ENCODE measurements at places on chromosomes 3 and 15. TPM values are rescaled to one million over a fixed set of nuclear protein-coding genes. Genes with fewer than 3 reads are reported as not detected.

GRCh38 chr15:33449810-33450209, 139.0 kb downstream of the RYR3 start:
- no peak for DNase-seq

DNA sequence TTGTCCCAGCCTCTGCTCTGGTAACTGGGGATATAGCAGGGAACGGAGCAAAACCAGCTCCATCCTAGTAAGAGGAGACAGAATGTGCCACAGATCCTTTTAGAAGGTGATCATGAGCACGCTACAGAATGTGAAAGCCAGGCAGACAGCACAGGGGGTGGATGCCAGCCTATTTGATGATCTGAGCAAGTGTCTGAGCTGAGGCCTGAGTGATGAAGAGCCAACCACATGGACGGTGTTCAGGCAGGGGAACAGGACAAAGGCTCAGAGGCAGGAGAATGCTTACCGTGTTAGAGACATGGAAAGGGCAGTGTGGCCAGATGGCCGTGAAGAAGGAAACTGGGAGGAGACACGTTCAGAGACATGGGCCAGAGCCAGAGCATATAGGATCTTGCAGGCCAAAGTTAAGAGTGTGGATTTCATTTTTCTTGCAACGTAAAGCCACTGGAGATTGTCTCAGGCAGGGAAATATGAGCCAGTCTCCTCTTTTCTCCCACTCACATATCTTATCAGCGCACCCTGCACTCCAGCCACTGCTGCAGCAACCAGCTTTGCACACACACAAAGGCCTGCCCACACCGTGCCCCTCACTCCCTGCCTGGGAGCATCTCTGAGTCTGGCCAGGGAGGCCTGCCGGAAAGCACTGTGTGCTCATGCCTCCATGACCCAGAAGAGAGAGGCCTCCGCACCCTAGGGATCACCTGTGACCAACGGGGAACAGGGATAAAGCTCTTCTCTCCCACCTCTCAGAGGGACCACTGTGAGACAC, 20.1 kb downstream of the RAB43 start:
- DNase-seq = no peak

DNA sequence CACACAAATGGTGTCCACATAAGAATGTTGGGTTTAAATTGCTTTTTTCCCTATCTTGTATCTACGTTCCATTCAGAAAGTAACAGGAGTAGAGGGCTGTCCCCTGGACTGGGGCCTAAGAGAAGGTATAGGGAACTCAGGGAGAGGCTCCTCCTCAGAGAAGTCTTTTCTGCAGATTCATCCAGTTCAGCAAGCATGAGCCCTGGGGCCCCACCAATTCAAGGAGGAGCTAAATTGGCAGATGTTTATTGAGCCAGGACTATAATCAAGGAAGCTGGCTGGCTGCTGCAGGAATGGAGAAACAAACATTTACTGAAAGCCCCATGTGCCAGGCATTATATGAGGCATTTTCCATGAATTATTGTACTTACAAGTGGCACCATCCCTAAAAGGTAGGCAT, 22.1 kb upstream of the LARS2 start:
- no peak for DNase-seq

DNA sequence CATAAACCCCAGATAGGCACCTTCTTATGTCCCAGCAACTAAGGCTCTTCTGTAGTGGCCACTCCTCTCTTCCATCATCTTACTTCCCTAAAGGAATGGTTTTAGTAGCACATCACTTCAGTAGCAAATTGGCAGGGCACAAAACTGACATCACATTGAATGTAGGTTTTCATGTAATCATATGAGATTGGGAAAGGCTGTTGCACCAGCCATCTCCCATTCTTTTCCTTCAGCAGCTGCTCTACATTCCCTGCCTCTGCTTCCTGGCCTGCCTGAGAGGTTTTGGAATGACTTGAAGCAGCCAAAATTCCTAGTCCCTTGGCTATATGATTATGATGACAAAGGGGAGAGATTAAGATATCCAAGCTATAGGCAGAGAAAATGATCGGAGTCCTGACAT, 36.5 kb downstream of the NSUN3 start:
- no peak for DNase-seq

DNA sequence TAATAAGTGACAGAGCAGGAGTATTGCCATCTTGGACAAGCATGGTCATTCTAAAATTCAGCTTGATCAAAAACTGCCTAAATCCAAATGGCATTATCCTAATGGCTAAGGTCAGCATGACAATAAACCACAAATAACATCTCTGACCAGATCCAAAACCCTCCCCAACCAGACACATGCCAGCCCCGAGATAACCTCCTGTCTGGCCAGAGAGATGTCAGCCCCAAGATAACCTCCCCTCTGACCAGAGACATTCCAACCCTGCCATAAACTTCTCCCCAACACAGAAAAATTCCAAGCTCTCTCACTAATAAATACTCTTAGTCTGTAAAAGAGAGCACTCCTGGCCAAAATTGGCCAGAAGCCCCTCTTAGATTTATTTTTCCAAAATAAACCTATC, 470.5 kb upstream of the UBE2E2 start:
- no peak for DNase-seq

DNA sequence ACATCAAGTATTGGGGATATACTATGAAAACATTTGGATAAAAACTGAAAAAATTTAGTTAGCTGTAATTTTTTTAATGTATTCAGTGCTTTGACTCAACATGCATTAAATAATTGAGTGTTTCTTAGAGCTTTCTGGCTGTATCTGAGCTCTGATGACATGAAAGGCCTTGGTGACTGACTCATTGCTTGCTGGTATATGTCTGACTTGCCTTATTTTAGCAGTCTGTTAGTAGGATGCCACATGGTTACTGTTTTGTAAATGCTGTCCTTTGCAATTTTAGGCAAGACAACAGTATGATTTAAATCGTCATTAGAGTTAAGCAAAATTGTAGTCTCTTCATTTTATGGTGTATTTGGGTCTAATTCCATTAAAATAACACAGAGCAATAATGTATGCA, 199.2 kb downstream of the GHSR start:
- no peak for DNase-seq

- DNase-seq = no peak
These were observed 52.8 kb downstream of the IL12A start for GRCh38 chr3:160041465-160041864.

- DNase-seq = no peak
These were observed 43.7 kb upstream of the CDV3 start for GRCh38 chr3:133529809-133530208.

DNA sequence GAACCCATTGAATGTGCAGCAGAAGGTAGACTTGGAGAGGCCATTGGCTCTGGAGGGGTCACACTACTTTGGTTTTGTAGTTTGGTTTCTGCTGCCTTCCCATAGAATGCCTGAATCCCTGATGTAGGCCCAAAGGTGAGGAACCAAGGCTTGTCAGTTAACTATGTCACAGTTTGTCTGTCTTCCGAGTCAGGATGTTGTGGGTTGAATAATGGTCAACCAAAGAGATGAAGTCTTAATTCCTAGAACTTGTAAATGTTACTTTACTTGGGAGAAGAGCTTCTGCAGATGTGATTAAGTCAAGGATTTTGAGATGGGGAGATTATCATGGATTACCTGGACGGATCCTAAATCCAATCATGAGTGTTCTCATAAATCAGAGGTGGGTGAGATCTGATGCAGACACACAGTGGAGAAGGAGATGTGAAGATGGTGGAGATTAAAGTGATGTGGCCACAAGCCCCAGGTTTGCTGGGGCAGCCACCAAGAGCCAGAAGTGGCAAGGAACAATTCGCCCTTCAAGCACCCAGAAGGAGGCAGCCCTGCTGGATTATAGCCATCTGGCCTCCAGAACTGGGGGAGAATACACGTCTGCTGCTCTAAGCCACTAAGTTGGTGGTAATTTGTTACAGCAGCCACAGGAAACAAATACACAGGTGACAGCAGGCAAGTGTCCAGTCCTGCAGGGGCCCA, 2.3 kb upstream of the CCR8 start:
- no peak for DNase-seq

DNA sequence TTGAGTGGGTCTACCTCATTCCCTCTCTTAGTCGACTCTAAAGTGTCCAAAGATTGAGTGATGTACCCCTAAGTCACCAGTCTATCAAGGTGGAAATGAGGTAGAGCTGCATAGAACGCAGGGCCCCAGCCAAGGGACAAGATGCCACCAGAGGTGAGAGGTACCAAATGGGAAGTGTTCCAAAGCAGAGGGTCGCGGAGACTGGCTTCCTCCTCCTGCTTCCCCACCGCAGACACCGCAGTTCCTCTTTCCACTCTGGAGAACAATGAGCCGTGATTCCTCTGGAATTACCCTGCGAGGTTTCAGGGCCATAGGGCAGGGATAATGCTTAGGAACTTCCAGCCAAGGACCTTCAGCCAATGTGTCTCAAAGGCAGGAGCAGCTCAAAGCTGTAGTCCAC, 55.8 kb downstream of the DAPK2 start:
- DNase-seq = no peak

DNA sequence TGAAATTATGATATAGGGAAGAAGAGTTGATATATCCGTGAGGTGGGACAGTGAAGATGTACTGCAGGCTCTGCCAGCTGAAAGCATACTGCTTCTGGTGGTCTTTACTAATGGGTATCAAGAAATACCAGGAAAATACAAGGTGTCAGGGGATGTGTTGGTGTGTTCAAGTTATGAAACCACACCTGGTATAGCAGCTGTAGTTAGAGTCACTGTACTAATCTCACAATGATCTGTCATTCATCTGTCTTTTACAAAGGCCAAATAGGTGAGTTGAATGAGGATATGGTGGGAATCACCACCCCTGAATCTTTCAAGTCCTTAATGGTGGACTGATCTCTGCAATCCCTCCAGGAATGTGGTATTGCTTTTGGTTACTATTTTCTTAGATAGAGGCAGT, 152.7 kb downstream of the NFKBIZ start:
- DNase-seq = no peak

- no peak for DNase-seq
These were observed 92.5 kb upstream of the MB21D2 start for GRCh38 chr3:193010191-193010590.

DNA sequence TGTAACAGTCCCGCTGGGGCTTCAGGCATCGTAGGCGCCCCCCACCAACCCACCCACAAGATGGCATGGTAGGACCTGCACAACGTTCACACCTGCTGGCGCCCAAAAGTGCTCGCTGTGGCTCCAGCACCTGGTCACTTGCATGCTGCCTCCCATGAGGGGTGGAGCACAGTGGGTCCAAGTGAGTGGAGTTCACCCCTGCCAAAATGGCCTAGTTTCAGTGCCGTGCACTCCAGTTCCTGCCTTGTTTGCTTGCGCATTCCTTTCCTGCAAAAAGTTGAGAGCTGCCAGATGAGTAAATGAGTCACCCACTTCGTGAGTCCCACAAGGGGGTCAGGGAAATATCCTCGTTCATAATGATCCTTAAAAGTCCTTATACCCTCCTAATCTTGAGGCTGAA, 788.7 kb upstream of the DPPA4 start:
- DNase-seq = no peak

GRCh38 chr3:67118635-67119034, 120.5 kb downstream of the KBTBD8 start:
- DNase-seq = no peak

DNA sequence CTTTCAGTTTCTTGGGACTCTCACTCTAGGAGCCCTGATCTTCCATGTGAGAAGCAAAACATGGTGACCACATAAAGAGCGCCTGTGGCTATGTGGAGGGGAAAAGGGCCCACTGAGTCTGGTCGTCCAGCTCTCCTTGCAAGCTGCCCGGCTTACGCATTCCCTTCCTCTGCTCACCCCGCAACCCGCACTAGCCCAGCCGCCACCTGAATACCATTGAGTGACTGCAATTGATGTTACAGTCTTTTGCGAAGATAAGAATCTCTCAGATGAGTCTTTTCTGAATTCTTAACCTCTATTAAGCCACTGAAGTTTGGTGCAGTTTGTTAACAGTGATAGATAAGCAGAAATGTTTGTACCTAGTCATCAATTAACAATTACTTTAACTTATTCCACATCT, 589.0 kb upstream of the DPPA4 start:
- DNase-seq = no peak

DNA sequence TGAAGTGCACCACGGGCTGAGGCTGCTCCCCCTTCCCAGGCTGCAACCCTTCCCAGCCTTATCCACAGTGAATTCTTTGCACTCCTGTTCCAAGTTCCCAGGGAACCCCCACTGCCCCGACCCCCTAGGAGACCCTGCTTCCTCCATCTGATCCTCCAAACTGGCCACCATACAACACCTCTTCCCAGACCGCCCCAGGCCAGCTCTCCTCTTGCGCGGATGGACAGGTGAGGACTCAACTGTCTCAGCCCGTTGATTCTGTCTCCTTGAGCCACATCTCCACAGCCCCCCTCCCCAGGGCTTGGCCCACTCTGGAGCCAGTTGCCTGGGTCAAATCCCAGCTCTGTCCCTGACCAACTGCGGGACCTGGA, 21.7 kb downstream of the GRIP2 start:
- no peak for DNase-seq

DNA sequence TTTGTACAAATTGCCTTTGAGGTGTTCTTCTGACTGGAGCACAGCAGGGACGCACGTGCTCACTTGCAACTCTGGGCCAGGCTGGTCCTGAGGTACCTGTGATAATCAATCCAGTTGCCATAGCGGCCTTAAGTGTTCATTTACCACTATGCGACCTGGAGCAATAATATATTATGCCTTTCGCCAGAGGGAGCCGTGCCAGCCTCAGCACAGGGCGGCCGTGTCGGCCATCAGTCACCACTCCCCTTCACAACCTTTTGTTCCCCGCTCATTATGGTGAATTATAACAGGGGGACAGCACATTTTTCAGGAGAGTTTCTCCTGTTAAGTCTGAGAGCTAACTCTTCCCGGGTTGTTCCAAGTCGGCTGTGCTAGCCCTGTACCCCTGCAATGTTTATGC, 289.7 kb downstream of the RORA start:
- DNase-seq = no peak

- DNase-seq = no peak
These were observed 74.3 kb downstream of the LARS2 start for GRCh38 chr3:45462522-45463265.

DNA sequence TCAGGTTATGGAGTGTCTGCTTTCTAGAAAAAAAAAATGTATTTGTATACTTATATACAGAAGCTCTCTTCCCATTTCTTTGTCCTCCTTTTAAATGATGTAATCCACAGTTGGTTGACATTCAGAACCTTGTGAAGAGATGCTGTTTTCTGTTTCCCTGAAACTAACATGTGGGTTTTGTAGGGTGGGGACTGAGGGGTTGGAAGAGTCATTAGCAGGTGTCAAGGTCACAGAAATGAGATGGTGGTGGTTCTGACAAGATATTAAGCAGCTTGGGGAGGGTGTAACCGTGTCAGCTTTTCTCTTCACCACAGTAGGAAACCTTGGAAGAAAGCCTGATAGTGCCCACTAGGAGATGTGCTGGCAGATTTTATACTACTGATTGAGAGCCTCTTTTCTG, 2.4 kb downstream of the RASA2 start:
- no peak for DNase-seq

The SCAANT1 gene
- not detected for total RNA-seq

The ATP1B3 gene
- total RNA-seq = 78.6 TPM

The TCF12 gene
- 91.7 TPM for total RNA-seq

The STXBP5L gene
- total RNA-seq = 1.5 TPM

The FSIP1 gene
- total RNA-seq = 0.15 TPM

The SAXO2 gene
- 1.1 TPM for total RNA-seq

The FRMD5 gene
- total RNA-seq = 2.4 TPM

The FGF7 gene
- not detected for total RNA-seq

The GREM1 gene
- total RNA-seq = 2.0 TPM

The PP2D1 gene
- not detected for total RNA-seq

The UBL7 gene
- total RNA-seq = 83.0 TPM

Measured in H7 (cell line).